SJSA1 (cell line): ENCODE measurements at places on chromosomes 5 and 9. TPM values are rescaled to one million over a fixed set of nuclear protein-coding genes. Genes with fewer than 3 reads are reported as not detected.

DNA sequence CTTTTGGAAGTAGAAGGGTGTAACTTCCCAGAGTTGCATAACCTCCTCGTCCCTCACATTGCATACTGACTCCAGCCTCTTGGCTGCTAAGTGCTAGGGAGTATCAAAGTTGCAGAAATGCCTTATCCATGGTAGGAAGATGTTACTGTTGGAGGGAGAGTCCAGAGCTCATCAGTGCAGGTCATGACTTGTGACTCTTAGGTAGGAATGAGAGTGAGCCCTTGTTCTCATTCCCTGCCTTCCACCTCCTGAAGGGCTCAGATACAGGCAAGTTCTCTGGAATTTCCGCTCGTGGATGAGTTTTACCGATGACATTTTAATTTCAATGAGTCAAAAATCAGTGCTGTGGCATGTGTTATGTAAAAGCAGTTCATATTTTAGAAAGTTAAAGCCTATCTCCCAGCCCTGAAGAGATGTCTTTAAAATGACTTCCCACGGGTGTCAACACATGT, 17.0 kb downstream of the IRX1 start:
- DNase-seq = no peak

DNA sequence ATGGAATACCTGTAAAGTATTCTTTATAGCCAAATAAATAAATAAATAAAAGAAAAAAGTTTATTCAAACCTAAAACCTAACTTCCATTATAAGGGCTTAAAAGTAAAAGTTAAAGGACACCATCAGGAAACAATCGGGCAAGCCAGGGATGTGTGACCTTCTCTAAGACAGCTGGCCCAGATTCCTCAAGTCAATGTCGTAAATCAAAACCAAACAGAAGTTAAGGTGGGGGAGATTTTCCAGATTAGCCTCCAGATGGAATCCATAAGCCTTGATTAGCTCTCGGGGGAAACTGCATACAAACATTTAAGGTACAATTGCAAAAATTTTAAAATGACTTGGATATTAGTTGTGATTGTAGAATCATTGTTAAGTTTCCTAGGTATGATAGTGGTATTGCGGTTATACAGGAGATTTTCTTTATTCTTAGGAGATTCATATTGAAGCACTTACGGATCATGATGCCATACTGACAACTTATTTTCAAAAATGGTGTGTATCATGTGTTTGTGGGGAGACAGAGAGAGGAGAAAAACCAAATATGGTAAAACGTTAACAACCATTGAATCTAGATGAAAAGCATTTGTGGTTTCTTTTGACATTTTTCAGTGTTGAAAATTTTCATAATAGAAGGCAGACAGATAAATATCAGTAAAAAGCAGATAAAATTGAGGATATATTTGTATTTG, 21.5 kb upstream of the MGAT1 start:
- no peak for DNase-seq

DNA sequence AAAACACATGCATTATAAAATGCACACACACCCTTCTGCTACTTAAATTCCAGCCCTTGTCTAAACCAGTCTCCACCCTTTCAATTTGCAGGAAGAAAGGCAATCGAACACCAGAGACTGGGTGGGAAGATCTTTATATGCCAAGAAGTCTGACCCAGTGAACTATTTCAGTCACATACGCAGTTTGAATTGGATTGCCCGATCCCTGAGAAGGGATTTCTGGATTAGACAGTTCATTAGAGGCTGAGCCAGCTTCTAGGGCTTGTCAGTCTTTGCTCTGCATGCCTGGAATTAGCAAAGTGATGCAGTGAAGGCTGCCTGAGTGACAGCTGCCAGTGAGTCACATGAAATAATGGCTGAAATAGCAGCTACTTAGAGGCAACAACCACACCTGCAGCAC, 159.9 kb downstream of the PPP2R2B start:
- no peak for DNase-seq

POLR1E gene
- total RNA-seq = 21.4 TPM in 2 replicates
